ENCODE measurements at places on chromosomes 13 and 19. TPM values are rescaled to one million over a fixed set of nuclear protein-coding genes. Genes with fewer than 3 reads are reported as not detected.

Gene ZIC5
- total RNA-seq: not detected

Gene LILRB3
- 2.6 TPM for total RNA-seq

Gene ZNF865
- total RNA-seq: 6.8 TPM

Gene C1QTNF9B
- total RNA-seq: 0.20 TPM

DNA sequence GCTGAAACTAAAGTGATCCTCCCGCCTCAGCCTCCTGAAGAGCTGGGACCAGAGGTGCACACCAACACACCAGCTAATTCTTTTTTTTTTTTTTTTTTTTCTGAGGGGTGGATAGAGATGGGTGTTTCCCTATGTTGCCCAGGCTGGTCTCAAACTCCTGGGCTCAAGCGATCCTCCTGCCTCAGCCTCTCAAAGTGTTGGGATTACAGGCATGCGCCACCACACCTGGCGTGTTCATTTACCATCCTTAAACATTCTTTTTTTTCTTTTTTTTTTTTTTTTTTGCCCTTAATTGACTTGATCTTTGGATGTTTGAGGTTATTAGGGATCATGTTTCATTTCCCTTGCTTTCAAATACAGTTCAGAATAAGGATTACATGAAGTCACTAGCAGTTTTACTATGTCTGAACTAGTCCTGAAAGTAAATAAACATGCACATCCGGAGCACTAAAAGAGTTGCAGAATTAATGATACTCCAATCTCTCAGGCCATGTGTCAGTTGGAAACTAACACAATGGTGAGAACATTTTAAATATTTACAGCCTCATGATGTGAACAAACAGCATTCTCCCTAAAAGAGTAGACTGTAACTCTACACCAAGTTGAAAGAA is 10.2 kb downstream of the UTP14C start:
- peaks cover 4% of the 10 kb centered on the region for H3K4me1 ChIP-seq
- H3K27ac ChIP-seq: no peak overlapping the region
- H3K36me3 ChIP-seq: no peaks in the 10 kb centered on the region

- H3K27me3 ChIP-seq: no peaks in the 10 kb centered on the region
- peaks cover 4% of the 10 kb centered on the region for H3K36me3 ChIP-seq
- H3K4me1 ChIP-seq: no peaks in the 10 kb centered on the region
- H3K4me3 ChIP-seq: no peak overlapping the region
- H3K27ac ChIP-seq: no peak overlapping the region
Measured at GRCh38 chr19:4493104-4493928, 21.2 kb downstream of the HDGFL2 start.

DNA sequence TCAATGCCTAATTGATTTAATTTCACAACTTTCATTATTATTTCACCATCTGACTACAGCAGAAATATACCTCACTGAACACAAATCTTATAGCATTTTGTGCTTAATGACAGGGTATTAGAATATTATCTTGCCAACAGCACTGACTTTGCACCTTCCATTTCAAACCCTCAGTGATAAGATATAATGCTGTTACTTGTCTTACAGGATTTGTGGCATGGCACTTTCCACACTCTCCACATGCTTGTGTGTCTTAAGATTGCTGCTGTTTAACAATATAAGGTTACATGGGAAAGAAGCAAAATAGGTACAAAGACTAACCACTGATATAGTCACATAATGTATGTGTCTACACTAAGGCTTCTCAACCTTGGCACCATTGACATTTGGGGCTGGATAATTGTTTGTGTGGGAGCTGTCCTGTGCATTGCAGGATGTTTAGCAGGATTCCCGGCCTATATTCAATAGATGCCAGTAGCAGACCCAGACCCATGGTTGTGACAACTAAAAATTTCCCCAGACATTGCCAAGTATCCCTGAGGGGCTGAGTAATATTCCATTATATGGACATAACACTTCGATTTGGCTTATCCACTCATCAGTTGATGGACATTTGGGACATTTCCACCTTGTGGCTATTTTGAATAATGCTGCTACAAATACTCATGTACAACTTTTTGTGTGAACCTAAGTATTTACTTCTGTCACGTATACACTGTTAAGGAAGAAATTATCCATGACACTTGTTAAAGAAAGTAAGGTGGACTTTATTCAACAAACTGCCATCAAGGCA is 5.7 kb upstream of the DIAPH3 start:
- DNase-seq: no peak
- peaks cover 12% of the 10 kb centered on the region for H3K4me1 ChIP-seq
- H3K27ac ChIP-seq: no peak overlapping the region
- H3K4me3 ChIP-seq: no peak overlapping the region
- H3K36me3 ChIP-seq: no peaks in the 10 kb centered on the region

DNA sequence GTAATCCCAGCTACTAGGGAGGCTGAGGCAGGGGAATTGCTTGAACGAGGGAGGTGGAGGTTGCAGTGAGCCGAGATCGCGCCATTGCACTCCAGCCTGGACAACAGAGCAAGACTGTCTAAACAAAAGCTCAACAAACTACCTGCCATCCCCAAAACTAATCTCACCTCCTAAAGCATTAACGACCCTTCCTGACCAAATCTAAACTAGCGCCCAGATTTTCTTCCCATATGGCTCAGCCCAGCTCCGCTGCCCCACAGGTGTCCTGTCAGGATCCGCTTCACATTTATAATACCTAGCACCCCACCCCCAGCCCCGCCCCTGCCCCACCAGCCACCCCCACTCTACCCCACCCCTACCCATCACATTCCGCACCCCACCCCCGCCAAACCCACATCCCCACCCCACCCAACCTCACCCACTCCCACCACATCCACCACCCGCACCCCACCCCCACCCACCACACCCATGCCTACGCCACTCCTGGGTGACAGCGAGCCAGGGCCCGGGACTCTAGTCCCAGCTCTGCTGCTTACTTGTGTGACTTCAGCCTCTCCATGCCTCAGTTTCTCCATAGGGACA is 599 bp downstream of the C19orf12 start:
- DNase-seq: no peak
- H3K4me1 ChIP-seq: peaks cover 12% of the 10 kb centered on the region

DNA sequence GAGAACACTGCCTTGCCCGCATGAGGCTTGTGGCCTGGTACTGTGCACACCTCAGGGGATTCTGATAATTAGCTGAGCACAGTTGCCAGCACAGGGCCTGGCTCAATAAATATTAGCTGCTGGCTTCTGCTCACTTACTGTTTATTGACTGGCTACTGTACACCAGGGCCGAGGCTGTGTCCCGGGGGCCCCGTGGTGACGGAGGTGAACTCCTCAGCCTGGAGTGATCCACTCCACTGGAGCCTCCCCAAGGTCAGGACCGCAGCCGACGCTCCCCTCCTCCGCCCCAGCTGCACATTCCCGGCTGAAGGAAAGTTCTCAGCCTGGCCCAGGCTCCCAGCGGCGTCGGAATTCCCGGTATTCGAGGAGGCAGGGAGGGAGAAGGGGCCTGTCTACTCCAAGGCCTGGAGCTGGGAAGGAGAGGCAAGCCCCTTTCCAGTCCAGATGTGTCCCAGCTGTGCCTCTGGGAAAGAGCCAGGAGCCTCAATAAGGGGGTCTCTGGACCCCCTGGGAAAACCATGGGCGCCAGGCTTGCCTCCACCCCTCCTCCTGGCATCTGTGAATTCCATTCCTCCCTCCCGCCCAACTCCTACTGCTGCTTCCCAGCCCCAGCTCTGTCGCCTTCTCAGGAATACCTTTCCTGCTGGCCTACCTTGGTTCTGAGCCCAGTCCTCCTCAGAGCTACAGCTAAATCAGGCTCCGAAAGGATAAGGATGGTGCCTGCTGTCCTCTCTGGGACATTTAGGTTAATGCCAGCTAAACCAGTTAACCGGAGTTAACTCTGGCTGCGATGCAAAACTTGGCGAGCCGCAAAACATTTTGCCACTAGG is 7.3 kb downstream of the RPS16 start:
- no peaks in the 10 kb centered on the region for H3K27me3 ChIP-seq
- H3K36me3 ChIP-seq: peaks cover 8% of the 10 kb centered on the region
- peak overlapping the region; percentile 60 for H3K27ac ChIP-seq
- DNase-seq: no peak
- H3K4me1 ChIP-seq: peaks cover 4% of the 10 kb centered on the region

DNA sequence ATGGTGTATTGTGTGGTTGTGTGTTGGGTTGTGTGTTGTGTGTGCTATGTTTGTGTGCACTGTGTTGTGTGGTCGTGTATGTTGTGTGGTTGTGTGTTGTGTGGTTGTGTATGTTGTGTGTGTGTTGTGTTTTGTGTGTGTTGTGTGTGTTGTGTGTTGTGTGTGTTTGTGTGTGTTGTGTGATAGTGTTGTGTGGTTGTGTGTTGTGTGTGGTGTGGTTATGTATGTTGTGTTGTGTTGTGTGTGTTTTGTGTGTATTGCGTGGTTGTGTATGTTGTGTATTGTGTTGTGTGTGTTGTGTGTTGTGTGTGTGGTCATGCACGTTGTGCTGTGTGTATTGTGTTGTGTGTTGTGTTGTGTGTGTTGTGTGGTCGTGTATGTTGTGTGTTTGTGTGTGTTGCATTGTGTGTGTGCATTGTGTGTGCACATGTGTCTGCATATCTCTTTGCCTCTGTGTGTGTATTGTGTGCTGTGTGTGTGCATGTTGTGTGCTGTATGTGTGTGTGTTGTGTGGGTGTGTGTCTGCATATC is 2.9 kb downstream of the C3 start:
- H3K4me3 ChIP-seq: no peak overlapping the region
- peaks cover 18% of the 10 kb centered on the region for H3K4me1 ChIP-seq
- no peaks in the 10 kb centered on the region for H3K27me3 ChIP-seq
- no peak for DNase-seq
- H3K36me3 ChIP-seq: peaks cover 3% of the 10 kb centered on the region
